ENCODE measurements at places on chromosomes 5 and 9.

GRCh38 chr9:95008151-95008771 is 281.8 kb downstream of the AOPEP start:
- peak; percentile 71 for DNase-seq

- no peak for DNase-seq
Observed at GRCh38 chr5:133705331-133705730, 93.0 kb upstream of the FSTL4 start.

- DNase-seq = no peak
Observed at GRCh38 chr9:124743686-124744348, 27.3 kb downstream of the NR6A1 start.

DNA sequence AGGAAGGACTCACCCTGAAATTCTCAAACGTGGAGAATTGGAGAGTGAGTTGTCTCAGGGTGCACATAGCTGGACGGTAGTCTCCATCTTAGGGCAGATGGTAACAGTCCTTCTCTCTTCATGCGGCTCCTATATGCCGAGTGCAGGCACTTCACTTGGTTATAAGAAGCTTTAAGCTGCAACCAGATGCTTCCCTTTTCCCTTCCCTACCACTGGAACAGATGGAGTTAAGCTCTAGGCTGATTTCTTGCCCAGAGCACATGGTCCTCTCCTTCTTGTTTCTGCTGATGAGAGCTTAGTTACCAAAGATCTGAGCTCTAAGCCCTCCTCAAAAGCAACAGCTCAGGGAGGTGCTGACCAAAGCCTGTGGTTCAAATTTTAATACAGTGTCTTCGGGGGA is 355.7 kb downstream of the ARHGEF28 start:
- DNase-seq = no peak

GRCh38 chr5:159680095-159680494 is 236.2 kb upstream of the ADRA1B start:
- no peak for DNase-seq

- DNase-seq = no peak
Observed at GRCh38 chr9:82993856-82994605, 68.9 kb downstream of the RASEF start.

DNA sequence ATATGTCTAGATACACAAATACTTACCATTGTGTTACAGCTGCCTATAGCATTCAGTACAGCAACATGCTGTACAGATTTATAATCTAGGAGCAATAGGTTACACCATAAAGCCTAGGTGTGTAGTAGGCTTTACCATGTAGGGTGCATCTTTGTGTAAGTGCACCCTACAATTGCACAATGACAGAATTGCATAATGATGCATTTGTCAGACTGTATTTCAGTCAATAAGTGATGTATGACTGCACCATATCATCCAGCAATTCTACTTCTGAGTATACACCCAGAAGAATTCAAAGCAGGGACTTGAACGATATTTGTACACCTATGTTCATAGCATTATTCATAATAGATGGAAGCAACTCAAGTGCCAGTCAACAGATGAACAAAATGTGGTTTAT is 100.4 kb upstream of the SLC44A1 start:
- no peak for DNase-seq

- DNase-seq = no peak
Observed at GRCh38 chr5:87867281-87867680, 401.4 kb downstream of the TMEM161B start.

DNA sequence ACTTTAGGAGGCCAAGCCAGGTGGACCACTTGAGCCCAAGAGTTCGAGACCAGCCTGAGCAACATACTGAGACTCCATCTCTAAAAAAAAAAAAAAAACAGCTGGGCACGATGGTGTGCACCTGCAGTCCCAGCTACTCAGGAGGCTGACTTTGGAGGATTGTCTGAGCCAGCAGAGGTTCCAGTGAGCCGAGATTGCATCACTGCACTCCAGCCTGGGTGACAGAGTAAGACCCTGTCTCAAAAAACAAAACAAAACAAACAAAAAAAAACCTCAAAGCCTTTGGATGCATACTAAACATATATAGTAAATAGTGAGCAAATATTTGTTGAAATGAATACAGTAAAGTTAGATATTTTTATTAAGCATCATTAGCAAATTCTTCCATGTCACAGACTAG is 5.3 kb downstream of the SLC35D2 start:
- DNase-seq = no peak

- peak; percentile 97 for DNase-seq
Observed at GRCh38 chr9:128091144-128091543, 23.1 kb downstream of the SLC25A25 start.

GRCh38 chr5:114660791-114661190 is 298.9 kb downstream of the KCNN2 start:
- no peak for DNase-seq

DNA sequence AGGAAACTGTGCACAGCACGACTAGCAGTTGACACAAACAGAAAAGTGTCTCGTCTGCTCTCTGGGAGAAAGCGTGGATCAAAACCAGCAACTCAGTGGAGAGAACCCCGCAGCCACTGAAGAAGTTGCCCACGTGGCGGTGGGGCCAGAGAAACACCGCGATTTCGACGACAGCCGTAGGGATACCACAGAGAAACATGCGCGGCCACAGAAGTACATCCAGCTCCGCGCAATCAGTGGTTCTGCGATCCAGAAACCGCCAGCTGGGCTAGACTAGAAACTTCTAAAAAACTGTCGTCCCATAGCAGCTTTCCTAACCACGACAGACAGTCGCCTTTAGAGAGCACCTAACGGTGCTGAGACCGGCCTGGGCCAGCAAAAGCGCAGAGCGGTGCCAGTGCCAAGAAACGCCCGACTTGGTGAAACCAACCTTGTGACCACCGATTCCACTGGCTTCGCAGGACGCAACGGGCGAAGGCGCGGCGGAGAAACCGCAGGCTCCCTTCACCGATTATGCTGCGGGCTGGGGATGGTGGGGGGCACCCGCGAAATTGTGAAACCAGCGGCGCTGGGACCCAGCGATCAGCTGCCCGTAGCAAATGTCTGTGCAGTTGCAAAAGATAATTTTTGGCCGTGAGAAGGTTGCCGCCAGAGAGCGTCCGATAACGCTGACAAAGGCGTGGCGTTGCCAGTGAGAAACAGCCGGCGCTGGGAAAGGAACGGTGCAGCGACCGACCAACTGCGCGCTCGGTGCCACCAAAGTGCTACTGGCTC is 2.7 kb upstream of the ANXA2R start:
- DNase-seq = peak; percentile 83

DNA sequence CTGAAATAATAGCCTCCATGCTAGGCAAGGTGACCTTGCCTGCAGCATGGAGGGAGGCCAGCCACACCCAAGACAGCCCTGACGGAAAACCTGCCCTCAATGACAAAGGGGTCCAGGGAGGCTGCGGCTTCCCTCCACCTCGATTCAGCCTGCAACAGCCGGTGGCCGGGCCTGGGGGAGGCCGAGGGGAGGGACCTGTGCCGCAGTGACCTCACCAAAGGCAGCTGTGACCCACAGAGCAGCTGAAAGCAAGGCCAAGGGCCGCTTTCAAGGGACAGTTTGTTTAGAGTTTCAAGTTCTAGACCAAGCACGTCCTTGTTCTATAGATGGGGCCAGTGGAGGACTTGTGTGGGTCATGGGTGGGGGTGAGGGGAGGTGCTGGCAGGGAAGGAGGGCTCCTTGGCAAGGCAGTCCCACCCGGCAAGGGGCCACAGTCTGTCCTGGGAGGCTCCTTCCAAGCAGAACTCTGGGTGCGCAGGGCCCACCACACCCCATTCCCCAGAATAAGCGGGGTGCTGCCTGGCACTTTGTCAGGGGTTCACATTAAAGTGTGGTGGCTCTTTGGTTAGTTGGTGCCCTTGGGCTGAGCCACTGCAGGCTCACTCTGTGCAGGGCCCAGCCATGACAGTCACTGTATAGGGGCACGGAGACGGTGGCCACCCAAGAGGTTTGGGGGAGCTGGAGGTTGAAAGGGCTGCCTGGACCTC is 226.5 kb downstream of the FANCC start:
- peak; percentile 85 for DNase-seq

DNA sequence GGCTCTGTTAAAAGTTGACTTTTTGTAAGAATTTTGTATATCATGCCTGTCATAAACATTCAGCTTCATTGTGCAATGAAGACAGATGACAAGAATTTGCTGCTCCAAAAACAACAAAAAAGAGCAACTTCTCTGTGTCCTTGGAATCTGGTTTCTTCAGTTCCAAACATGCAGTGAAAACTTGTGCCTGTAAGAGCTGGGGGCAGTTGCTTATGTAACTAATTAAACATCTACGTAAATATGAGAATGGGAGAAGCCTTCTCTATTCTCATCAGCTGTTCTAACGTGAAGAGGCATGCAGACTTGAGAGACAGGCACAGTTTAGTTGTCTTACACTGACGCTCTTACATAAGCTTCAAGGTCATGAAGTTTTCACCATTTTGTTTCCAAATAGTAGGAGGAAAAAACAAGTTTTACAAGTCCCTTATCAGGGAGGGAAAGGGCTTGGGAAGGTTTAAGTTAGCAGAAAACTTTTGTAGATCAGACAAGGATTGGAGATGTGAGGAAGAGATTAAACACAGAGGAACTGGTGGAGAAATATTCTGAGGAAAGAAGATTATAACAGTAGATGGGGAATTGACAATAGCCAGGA is 170.4 kb downstream of the RFK start:
- DNase-seq = peak; percentile 4

DNA sequence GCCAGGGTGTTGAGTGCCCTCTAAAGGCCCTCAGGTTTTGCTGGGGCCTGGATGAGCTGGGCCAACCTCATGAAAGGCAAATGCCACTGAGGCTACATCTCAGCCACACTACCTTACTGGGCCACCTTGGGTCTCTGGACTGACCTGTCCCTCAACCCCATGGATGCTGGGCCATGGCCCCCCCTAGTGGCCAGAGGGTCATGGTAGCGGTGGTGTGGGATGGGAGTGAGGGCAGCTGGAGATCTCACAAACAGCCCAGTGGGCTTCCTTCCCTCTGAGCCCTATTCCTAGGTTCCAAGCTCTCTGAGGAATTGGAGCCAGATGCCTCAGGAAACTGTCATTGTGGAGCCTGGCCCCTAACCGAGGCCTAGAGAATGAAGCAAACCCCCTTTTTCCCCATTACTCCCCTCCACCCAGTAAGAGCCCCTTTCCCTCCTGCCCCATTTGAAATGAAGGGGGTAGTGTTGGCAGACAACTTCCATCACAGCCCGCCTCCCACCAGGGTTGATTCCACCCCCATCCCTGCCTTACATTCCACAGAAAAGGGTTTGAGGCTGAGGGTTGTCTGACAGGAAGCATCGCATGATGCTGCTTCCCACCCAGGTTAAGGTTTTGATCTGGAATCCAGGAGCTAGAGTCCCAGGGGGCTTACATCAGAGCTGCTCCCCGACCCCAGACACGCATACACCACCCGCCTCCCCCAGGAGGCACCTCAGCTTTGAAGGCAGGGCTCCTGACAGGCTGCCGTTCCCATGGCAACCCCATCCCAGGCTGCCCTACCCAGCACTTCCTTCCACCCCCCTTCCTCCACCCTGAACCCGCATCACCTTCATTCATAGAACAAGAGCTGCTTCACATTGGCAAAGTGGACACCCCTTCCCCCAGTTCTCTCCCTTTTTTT is 63.9 kb downstream of the PCDH1 start:
- no peak for DNase-seq

GRCh38 chr5:124252191-124252638 is 494.2 kb downstream of the ZNF608 start:
- DNase-seq = peak; percentile 64

DNA sequence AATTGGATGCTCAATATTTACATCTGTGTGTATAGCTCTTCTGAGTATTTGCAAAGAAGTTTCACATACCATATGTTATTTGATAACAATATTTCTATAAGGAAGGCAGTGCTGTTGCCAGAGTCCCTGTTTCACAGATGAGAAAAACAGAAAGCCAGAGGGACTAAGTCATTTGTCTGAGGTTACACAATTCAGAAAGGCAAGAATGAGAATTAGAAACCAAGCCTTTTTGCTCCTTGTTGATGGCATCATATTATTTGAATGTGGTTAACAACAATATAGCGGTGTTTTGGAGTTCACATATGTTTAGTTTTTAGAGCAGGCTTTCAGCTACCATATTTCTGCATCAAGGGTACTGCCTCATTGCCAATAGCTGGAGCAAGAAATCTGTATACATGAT is 110.9 kb upstream of the PRLR start:
- no peak for DNase-seq
